ENCODE measurements at places on chromosomes 12 and 14.
A peak's percentile ranks its signal among the peaks of the same experiment; 100 is the strongest.

GRCh38 chr12:88993651-88994050, 358.6 kb downstream of the DUSP6 start:
- DNase-seq, result peak; percentile 36

- no peak for DNase-seq
These were observed 1.2 kb upstream of the OAS2 start for GRCh38 chr12:112977139-112977538.

DNA sequence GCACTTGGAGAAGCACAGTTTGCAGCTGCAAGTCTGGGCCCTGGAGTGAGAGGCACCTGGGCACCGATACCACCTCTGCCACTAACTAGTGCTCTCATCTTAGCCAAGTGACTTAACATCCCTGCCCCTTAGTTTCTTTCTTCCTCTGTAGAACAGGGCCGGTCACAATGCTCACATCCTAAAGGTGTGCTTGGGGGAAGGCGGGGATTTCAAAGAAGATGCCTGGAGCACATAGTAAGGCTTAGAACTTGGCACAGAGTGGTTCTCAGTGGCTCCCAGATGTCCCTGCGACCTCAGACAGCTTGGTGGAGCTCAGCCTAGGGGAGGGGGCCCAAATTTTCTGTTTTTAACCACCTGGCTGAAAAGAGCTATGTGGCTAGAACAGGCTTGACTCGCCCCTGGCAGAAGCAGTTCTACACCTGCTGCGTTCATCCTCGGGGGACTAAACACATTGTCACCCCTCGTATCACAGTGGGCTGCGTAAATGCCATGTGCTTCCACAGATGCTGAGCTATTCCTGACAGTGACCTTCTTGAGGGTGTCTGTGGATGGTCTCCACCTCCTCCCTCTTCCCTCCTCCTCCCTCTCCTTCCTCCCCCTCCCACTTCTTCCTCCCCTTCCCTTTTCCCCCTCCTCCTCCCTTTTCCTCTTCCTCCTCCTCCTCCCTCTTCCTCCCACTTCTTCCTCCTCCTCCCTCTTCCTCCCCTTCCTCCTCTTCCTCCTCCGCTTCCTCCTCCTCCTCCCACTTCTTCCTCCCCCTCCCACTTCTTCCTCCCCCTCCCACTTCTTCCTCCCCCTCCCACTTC, 112.1 kb downstream of the PHETA1 start:
- DNase-seq, result no peak

DNA sequence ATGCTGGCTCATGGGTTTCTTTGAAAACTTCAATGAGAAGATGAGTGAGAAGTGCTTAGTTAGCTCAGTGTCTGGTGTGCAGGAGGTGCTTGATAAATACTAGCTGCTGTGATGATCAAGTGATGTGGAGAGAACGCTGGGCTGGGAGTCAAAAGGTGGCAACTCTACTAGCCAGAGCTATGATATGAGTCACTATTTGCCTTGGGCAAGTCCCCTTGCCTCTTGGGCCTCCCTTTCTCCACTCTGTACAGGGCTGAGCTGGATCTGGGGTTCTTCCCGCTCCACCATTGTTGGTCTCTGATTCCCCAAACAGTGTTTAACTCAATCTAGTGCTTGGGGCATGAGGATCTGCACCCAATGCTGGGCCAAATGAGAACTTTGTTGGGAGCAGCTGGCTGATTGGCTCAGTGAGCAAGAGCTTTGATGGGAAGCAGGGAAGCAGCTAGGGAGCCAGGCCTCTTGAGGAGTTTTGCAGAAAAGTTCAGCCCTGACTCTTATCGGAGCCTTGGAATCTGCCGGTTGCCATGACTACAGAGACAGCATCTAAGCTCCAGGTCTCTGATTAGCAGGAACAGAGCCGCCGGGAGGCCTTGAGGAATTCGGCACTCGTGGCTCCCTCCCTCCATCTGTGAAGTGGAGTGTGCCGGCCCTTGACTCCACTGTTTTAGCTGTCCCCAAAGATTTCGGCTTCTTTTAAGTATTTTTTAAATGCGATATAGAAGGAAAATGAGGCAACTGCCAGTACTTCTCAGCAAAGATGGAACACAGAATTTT, 82.1 kb upstream of the HSPB8 start:
- DNase-seq, result no peak

DNA sequence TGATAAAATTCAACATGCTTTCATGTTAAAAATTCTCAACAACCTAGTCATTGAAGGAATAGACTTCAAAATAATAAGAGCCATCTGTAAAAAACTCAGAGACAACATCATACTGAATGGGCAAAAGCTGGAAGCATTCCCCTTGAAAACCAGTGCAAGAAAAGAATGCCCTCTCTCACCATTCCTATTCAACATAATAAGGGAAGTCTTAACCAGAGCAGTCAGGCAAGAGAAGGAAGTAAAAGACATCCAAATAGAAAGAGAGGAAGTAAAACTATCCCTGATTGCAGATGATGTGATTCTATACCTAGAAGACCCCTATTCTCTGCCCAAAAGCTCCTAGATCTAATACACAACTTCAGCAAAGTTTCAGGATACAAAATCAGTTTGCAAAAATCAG, 52.9 kb downstream of the APOBEC1 start:
- DNase-seq, result no peak

DNA sequence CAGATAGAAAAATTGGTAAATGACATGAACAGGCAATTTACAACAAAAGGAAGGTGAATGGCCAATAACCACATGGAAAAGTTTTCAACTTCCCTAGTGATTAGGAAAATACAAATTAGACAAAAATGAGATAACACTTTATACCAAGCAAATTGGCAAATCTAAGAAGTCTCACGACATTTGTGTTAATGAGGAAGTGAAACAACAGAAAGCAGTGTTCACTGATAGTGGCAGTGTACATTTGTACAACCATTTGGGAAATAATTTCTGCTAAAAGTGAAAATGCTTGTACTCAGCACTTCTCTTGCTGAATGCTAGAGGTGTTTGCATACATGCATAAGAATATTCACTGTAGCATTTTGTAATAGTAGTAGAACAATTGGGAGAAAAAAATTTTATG, 126.6 kb downstream of the LLPH start:
- no peak for DNase-seq

- no peak for DNase-seq
These were observed 3.1 kb downstream of the MTHFD1 start for GRCh38 chr14:64391113-64391725.

GRCh38 chr12:109961201-109961600, 35.0 kb downstream of the GIT2 start:
- DNase-seq, result no peak

- DNase-seq, result no peak
These were observed 21.5 kb downstream of the JAG2 start for GRCh38 chr14:105146976-105147635.
